Amygdala (tissue), 56 donors: ENCODE measurements at places on chromosomes 2 and 18.

DNA sequence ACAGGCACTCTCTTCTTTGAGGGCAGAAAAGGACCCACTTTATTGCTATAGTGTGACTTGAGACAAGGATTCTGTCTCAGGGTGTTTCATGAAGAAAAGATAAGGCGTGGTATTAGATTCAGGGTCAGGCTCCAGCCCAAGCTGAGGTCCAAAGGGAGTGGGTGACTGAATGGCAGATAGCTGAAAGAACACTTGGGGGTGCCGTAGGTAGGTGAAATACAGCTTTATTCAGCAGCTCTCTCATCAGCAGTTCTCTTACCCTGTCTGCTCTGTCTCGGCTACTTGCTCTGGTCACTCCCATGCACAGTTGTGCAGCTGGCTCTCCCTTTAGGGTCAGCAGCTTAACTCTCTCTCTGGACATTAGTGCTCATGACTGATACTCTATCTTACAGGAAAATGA is 379.9 kb downstream of the LPIN1 start:
- DNase-seq = no peak

GRCh38 chr2:216497382-216498069 is 1.1 kb upstream of the RPL37A start:
- DNase-seq = no peak

GRCh38 chr2:110910423-110910822 is 178.1 kb downstream of the ACOXL start:
- DNase-seq = no peak

DNA sequence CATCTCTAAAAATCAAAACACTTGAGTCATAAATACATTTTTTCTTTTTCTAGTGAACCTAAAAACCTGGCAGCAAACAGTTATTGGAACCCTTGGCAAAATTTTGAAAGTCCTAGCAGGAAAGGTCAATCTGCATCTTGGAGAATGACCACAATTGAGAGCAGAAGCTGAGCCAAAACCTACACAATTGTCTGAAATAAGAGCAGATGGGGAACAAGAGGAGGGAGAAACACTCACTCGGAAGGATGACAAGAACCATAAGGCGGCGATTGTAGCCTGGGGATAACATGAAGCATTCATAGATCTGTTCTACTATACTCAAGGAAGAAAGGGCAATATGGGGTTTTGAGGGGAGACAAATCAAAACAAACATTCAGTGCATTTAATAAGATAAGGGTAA is 117.0 kb downstream of the CHN1 start:
- no peak for DNase-seq

DNA sequence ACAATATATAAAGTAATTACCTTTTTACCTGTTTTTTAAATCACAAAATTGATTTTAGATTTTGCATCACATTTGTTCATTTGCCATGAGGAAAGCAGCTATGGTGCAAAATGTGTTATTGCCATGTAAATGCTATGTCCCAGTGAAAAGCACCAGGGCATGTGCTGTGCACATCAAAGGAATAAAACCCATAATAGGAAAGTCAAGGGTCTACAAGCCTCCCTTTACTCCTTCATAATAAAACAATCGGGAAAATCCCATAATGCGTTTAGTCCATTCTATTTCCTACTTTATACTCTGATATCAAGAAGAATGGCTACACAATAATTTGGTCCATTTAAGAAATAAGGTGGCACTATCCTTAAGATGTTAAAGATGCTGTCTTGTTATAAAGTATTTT is 53.0 kb downstream of the KLF7 start:
- DNase-seq = no peak

- no peak for DNase-seq
Observed at GRCh38 chr2:165522719-165523118, 53.2 kb downstream of the CSRNP3 start.

GRCh38 chr2:159290289-159290907 is 3.9 kb upstream of the WDSUB1 start:
- no peak for DNase-seq

- no peak for DNase-seq
Observed at GRCh38 chr2:222835823-222836151, 25.0 kb upstream of the ACSL3 start.

GRCh38 chr18:57776767-57777166 is 26.3 kb downstream of the ATP8B1 start:
- DNase-seq = no peak

GRCh38 chr18:4351005-4351404 is 104.1 kb downstream of the DLGAP1 start:
- no peak for DNase-seq

DNA sequence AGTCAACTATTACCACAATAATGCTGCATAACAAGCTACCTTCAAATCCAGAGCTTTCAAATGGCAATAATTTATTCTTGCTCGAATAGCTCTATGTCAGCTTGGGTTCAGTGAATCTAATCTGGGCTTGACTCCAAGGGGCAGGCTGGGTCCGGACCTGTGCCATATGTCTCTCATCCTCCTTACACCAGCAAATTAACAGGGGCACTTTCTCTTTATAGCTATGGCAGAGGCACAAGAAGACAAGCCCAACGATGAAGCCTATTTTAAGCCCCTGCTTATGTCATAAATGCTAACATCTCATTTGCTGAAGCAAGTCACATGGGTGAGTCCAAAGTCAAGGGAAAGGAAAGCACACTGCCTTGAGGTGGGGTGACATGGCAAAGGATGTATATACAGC is 13.3 kb upstream of the ZNF521 start:
- no peak for DNase-seq

DNA sequence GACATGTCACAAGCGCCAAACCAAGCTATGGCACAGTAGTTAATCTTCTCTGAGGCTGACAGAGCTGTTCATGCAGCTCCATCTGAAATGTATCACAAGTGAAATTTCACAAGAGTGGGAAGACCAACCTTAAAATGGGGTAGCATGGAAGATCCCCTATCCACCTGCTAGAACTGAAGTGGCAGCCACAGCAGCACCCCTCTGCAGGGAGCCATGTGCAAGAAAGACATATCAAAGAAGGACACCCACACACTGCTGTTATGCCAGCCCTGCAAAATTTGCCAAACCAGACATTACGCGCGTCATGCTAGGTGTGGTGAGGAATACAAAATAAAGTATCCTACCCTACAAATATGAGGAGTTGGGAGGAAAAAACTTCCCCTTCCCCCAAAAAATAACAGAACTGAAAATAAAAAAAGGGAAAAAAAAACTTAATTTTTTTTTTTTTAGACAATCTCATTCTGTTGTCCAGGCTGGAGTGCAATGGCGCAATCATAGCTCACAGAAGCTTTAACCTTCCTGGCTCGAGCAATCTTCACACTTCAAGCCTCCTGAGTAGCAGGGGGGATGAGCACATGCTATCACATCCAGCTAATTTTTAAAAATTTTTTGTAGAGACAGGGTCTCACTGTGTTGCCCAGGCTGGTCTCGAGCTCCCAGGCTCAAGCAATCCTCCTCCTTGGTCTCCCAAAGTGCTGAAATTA is 76.2 kb downstream of the STK39 start:
- no peak for DNase-seq

- DNase-seq = no peak
Observed at GRCh38 chr2:148042219-148042618, 21.3 kb downstream of the MBD5 start.

GRCh38 chr2:193907561-193907960 is 1712.8 kb upstream of the TMEFF2 start:
- DNase-seq = no peak

GRCh38 chr2:40027968-40028367 is 248.9 kb upstream of the THUMPD2 start:
- no peak for DNase-seq

DNA sequence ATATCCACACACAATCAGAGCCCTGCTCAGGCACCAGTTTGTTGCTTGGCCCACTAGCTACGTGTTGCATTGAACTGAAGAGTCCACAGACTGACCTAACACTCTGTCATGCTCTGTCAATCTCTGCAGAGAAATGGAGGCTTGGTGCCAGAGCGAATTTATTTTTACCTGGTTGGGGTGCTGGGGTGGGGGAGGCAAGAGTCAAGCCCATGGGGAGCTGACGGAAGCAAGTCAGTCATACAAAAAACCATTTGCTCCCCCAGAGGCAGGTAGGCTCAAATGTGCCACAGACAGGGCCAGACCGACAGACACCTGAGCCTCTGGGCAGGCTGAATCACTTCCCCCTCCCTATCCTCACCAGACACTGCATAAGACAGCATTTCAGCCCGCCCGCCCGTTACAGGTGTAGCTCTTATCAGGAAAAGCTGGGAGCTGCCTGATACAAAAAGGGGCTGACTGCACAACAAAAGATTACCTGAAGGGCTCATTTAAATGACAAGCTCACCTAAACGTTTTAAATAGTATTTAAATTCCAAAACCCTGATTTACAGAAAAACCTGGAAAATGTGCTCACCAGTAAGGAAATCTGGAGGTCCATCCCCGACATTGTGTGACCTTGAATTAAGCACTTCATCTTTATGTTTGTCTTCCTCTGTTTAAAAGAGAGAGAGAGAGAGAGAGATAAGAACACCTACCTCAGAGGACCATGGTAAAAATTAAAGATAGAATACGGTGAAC is 2.1 kb upstream of the PCBP1 start:
- peak; percentile 14 for DNase-seq

- no peak for DNase-seq
Observed at GRCh38 chr2:143697744-143698143, 568.5 kb downstream of the ARHGAP15 start.

GRCh38 chr2:191401287-191401686 is 156.1 kb downstream of the MYO1B start:
- DNase-seq = no peak

- DNase-seq = peak; percentile 86
Observed at GRCh38 chr18:35267161-35267651, 22.8 kb downstream of the ZSCAN30 start.

- no peak for DNase-seq
Observed at GRCh38 chr18:63025251-63026090, 294.1 kb downstream of the BCL2 start.

- no peak for DNase-seq
Observed at GRCh38 chr18:3500016-3500415, 50.0 kb downstream of the TGIF1 start.

DNA sequence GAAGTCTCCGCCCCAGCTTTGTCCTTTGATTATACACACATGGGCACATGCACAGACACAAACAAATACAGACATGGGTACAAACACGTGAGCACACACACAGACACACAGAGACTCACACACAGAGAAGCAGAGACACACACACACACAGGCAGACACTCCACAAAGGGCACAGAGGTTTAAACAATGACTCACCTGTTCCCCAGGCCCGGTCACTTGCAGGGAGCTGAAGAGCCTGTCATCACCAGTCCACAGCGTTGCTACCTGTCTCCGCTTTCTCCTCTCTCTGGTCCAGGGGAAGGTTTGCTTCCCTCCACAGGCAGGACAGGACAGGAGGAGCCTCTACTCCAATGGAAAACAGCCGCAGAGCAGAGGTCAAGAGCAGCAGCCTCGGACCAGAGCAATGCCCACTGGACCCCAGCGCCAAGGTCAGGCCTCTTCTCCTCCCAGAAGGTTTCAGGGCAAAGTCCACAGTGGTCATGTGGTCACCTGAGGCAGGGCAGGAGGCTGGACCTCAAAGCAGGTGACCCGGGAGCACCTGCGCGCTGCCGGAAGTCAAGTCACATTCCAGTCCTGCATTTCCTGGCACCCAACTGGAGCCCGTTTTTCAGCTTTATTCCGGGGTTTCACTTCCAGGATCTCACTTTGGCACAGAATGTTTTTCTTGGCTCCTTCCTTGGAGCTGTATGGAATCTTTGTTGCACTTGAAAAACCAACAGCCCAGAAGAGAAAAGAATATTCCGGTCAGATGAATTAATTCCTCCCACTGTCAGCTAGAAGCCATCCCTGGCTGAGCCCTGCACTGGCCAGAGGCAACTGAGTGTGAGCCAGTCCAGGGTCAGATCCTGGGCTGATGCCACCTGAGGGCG is at the start of gene RAB17:
TSS of gene RAB17 (minus strand) at position 463 of the 869 bp plus-strand sequence. CDS start 4,580 bp downstream, outside the sequence.
- no peak for DNase-seq

DNA sequence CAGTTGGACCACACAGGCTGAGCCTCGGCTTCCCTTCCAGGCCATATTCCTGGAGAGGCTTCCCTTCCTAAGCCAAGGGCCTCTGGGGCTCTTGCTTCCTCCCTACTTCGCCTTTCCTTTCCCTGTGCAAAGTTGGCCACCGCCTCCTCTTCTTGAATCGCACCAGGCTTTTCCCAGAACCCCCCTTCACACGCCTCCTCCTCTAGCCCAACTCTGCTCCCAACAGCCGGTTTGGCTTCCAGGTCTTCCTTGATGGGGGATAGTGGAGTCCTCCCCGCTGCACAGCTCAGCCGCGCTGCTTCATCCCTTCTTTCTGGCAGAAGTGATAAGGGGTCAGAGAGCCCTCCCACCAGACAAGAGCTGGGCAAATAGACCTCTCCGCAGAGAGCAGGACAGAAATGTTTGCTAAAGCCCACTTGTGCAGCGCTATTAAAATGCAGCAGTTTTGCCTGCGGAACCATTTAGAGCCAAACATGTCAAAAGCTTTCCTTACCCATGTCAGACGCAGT is 56.4 kb downstream of the SNORC start:
- no peak for DNase-seq
